ENCODE measurements at places on chromosomes 13 and 19.
A peak's percentile ranks its signal among the peaks of the same experiment; 100 is the strongest.

DNA sequence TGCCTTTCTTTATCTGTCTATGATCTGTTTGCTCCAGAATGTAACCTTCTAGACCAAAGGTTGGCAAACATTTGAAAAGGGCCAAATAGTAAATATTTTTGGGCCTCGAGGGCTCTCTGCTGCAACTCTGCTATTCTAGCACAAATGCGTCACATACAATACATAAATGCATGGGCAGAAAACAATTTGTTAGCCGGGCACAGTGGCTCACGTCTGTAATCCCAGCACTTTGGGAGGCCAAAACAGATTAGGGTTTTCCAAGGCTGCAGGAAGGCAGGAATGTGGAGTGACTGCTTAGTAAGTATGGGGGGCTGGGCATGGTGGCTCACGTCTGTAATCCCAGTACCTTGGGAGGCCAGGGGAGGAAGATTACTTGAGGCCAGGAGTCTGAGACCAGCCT lies 21.9 kb upstream of the EVI5L start:
- DNase-seq: no peak

GRCh38 chr13:48643159-48643558 lies 10.6 kb upstream of the CYSLTR2 start:
- no peak for DNase-seq

GRCh38 chr13:112616586-112617362 lies 28.8 kb upstream of the TUBGCP3 start:
- DNase-seq: no peak

GRCh38 chr19:35211545-35212230 lies 16.9 kb downstream of the FAM187B start:
- DNase-seq: peak; percentile 33

DNA sequence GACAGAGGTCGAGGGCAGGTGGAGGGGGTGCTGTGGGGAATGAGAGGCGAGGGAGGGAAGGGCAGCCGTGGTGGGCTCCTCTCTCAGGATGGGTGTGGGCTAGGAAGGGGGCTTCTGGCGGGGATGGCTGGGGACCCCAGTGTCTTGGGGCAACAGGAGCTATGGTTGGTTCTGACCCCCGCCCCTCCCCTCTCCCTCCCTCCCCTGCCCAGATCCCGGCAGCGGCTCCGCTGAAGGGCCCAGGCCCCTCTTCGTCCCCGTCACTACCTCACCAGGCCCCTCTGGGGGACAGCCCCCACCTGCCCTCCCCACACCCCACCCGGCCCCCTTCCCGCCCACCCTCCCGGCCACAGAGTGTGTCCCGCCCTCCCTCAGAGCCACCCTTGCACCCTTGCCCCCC lies 19.3 kb upstream of the EHD2 start:
- DNase-seq: no peak

DNA sequence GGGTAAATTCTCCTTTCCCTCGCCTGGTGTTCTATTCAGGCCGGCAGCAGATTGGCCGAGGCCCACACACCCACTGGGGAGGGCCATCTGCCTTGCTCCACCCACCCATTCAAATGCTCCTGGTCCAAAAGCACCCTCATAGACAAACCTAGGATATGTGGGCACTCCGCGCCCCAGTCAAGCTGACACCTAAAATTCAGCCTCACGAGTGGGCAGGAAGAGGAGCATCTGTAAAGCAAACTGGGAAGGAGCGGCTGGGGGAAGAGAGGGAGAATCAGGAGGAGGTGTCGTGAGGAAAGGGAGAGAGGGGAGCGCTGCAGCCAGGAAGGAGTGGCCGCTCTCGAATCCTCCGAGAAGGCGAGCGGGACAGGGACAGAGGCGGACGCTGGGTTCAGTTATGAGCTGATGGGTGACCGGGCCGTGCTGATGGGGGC lies 136.9 kb downstream of the USP12 start:
- DNase-seq: no peak

DNA sequence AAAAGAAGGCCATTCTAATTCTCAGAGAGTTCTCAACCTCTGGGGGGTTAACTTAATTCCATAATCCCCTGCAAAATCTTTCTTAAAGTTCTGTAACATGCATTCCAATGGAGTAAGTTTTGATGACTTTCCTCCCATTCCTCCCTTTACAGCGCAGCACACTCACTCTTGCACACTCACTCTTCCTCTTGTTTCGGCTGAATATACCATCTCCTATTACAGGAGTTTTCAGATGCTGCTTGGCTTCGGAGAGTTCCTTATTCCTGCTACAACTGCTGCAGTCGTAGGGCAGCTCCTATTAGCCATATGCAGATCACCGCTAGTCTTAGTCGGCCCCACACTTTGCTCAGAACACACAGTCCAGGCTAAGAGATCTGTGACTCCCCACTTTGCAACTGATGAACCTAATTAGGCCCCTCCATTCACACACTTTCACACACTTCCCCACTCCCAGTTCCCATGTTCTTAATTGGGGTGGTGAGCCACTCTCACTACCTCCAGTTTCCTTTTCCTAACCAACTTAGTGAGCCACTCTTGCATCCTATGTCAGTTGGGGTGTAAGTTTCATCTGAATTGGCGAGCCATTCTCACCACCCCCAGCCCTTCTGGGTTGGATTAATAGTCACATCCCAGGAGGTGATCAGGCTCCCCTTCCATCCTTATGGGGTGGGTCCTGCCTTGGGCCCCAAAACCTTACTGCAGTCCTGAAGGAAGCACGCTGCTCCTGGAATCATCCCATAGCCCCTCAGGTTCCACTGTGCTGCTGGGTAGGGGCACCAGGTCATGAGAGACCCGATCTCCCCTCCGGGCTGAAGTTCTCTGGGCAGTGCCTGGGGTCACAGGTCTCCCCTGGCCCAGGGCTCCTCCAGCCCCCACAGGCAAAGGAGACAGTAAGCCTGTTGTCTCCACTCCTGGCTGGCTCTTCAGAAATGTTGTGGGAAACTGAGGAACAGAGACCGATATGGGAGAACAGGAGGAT lies 53.9 kb downstream of the OR10H4 start:
- no peak for DNase-seq

DNA sequence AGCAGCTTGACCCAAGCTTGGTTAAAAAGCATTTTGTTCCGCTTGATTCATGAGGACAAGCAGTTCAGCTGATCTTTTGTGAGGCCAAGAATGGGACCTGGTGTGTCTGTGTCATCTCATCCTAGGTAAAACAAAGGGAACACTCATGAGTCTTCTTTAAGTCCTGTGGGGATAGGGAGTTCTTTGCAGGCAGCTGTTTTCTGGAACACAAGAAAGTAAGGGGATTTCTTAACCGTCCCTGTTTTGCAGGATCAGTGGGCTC lies 134.5 kb upstream of the TMTC4 start:
- DNase-seq: no peak

- no peak for DNase-seq
These were observed 46.8 kb downstream of the LATS2 start for GRCh38 chr13:21014502-21015170.

DNA sequence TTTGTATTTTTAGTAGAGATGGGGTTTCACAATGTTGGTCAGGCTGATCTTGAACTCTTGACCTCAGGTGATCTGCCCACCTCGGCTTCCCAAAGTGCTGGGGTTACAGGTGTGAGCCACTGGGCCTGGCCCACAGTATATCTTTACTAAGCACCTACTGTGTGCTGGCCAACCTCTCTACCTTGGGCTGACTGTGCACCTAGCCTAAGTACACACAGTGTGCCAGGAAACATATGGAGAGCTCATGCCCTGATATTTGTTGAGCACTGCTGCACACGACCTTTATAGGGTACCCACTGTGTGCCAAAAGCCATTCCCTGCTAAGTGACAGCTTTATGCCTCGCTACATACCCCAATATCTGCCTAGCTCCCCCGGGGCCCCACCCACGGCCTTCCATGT lies 6.3 kb upstream of the ARHGAP45 start:
- no peak for DNase-seq

GRCh38 chr19:57406516-57407123 lies 4.3 kb upstream of the ZNF17 start:
- peak; percentile 76 for DNase-seq

- DNase-seq: no peak
These were observed 64.8 kb downstream of the MLLT1 start for GRCh38 chr19:6214881-6215541.

- peak; percentile 79 for DNase-seq
These were observed 9.1 kb upstream of the LILRB5 start for GRCh38 chr19:54266133-54266532.
